Mucosa of gallbladder (tissue), 1 donor: ENCODE measurements at places on chromosomes 16 and 17. TPM values are rescaled to one million over a fixed set of nuclear protein-coding genes. Genes with fewer than 3 reads are reported as not detected.

DNA sequence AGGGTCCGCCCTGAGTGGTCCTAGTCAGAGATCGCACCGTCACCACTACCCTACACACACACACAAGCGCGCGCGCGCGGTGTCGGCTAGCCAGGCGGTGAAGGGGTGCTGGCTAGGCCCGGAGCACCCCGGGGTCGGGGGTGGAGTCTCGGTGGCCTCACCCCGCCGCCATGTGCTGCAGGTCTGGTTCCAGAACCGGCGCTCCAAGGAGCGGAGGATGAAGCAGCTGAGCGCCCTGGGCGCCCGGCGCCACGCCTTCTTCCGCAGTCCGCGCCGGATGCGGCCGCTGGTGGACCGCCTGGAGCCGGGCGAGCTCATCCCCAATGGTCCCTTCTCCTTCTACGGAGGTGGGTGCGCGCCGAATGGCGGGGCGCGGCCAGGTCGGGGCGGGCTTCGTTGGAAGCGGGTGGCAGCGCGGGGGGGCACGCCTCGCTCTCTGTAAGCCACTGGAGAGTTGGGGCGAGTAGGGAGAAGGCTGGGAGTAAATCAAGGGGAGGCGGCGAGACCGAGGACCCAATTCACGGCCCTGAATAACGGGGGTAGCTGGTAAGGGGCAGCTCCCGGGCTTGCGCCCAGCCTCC, 4.8 kb downstream of the LHX1 start:
- DNase-seq = no peak

- no peak for DNase-seq
Measured at GRCh38 chr17:39659279-39660010, 5.7 kb upstream of the TCAP start.

DNA sequence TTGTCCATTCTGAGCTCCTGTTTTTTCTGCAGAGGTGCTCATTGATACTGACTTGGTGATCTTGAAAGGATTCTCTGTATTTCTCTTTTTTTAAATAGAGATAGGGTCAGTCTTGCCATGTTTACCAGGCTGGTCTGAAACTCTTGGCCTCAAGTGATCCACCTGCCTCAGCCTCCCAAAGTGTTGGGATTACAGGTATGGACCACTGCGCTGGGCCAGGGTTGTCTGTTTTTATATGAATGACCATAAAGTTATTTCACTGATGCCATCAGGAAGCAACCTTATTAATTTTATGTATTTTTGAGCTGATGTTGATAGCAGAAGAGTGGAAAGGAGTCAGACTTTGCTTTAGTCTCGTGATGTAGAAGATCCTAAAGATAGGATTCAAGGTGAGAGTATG, 35.7 kb upstream of the METTL9 start:
- DNase-seq = no peak

LYRM9 gene
- 6.6 TPM for total RNA-seq

- DNase-seq = no peak
Measured at GRCh38 chr17:68782789-68783188, 172.4 kb downstream of the ABCA8 start.

DNA sequence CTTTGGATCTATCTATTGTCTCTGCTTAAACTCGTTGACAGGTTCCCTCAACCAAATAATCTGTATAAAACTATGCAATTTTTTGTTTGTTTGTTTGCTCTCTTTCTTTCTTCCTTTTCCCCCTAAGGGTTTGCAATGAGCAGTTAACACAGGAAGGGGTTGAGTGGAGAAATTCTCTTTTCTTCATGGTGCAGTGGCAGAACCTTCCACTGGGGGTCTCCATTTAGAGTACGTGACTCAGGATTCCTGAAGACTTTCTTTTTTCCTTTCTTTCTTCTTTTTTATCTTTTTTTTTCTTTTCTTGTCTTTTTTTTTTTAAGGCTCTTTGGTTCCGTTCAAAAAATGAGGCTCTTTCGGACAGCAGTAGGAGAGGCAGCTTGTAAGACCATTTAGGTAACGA, 19.5 kb upstream of the RBFOX1 start:
- no peak for DNase-seq

JMJD8 gene
- total RNA-seq = 66.7 TPM

GRCh38 chr16:29991571-29991904, 3.9 kb downstream of the HIRIP3 start:
- no peak for DNase-seq

DNA sequence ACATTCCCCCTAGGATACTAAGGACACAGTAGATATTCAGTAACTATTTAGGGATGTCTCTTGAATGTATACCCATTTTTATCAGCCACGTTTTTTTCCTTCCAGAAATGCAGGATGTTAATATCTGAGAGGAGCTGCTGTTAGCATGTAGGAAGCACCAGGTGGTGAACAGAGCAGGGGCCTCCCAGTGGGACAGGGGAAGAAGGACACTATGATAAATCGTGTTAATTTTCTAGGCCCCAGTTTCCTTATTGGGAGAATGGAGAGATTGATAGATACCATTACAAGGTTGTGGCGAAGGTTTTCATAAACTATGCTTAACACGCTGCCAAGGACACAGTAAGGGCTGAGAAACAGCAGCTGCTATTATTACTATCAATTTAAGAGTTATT, 45.4 kb downstream of the PRSS54 start:
- DNase-seq = no peak

DNA sequence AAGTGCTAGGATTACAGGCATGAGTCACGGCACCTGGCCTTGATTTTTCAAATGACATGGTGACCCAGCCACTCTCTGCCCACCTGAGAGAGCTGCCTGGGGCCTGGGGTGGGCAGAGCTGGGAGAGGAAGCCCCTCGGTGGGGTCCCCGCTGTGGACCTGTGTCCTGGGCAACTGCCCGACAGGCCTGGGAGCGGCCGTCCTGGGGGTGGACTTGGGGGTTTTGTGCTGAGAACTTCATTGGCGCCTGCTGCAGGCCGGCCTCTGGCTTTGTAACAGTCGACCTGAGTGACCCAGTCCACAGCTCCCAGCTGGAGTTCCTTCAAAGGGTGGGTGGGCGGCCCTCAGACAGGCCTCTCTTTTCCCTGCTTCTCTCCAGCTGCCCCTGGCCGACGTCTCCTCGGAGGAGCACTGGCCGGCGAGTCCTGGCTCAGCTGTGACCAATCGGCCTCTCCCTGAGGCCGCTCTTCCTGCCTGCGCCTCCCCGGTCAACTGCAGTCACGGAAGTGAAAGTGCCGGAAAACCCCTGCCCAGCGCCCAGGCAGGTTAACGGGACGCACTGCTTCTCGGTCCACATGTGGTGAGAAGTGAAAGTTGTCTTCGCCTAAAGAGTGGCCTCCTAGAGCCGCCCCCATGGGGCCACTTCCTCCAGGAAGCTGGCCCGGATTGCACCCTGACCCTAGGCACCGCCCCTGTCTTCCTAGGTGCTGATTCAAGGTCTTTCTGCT, 5.5 kb downstream of the CBFA2T3 start:
- no peak for DNase-seq

GRCh38 chr16:51450376-51450775, 299.3 kb upstream of the SALL1 start:
- DNase-seq = no peak

TEKT1 gene
- total RNA-seq = not detected

TERB1 gene
- not detected for total RNA-seq

NPIPA5 gene
- 15.9 TPM for total RNA-seq

RGS9 gene
- total RNA-seq = 8.8 TPM

DNA sequence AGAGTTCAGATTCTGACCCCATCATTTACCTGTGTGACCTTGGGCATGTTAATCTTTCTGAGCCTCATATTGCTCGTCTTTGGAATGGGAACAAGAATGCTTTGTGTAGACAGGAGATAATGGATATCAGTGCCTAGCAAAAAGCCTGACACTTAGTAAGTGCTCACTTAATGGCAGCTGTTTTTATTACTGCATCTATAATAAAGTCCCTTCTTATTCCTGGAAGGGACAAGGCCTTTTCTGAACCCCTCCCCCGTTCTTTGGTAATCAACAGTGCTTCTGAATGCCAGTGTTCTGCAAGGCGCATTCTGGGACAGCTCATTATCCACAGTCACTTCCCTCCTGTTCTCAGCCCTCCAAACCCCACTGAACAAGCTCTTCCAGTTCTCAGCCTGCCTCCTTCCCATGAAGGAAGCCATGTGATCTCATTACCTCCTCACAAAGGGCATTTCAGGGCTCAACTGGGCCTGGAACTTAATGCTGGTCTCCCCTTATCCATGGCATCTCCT, 25.1 kb upstream of the SUPT4H1 start:
- DNase-seq = peak; percentile 61

SLC16A13 gene
- total RNA-seq = 44.4 TPM

GRCh38 chr16:30979170-30980022, 5.6 kb upstream of the HSD3B7 start:
- DNase-seq = no peak

GRCh38 chr17:55577687-55578086, 66.4 kb upstream of the SMIM36 start:
- no peak for DNase-seq

DNA sequence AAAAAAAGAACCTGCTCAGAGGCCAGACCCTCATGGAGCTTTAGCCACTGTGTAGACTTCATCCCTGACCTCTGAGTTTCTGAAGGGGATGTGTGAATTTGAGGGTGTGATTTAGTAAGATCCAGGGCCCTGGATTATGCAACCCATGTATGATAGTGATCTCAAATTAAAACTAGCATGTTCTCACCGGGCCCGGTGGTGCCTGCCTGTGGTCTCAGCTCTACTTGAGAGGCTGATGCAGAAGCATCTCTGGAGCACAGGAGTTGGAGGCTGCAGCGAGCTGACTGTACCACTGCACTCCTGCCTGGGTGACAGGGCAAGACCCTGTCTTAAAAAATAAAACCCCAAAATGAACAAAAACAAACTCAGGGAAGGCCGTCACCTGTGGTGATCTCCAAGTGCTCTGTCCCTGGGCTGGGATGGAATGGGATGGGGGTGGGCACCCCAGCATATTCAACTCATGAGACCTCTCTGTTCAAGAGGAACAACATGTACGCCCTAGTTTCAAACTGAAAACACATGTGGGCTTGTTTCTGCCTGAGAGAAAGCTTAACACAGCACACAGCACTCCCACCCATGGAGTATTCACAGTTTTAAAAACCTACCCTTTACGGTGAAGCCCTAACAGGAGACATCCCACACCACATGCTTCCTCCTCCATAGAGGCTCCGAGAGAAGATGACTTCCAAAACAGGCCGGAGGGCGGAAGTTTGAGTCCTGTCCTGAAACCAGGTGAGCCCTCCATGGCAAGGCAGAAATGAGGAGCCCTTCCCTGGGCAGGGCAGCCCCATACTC, 30.1 kb downstream of the GNPTG start:
- DNase-seq = no peak

DNAAF8 gene
- 2.5 TPM for total RNA-seq

GRCh38 chr16:74607962-74608356, 1.0 kb upstream of the GLG1 start:
- DNase-seq = no peak

- DNase-seq = no peak
Measured at GRCh38 chr17:65228734-65229620, 91.8 kb downstream of the RGS9 start.

- DNase-seq = no peak
Measured at GRCh38 chr16:2692948-2693651, 10.8 kb downstream of the KCTD5 start.

GRCh38 chr17:8116776-8117175, 1.5 kb downstream of the ALOXE3 start:
- no peak for DNase-seq

PDILT gene
- total RNA-seq = not detected

ERCC4 gene
- 11.9 TPM for total RNA-seq

- DNase-seq = no peak
Measured at GRCh38 chr16:5905935-5906334, 808.3 kb upstream of the EEF2KMT start.

GRCh38 chr17:46106966-46107644, 86.1 kb downstream of the KANSL1 start:
- no peak for DNase-seq

KIF2B gene
- total RNA-seq = not detected

DNA sequence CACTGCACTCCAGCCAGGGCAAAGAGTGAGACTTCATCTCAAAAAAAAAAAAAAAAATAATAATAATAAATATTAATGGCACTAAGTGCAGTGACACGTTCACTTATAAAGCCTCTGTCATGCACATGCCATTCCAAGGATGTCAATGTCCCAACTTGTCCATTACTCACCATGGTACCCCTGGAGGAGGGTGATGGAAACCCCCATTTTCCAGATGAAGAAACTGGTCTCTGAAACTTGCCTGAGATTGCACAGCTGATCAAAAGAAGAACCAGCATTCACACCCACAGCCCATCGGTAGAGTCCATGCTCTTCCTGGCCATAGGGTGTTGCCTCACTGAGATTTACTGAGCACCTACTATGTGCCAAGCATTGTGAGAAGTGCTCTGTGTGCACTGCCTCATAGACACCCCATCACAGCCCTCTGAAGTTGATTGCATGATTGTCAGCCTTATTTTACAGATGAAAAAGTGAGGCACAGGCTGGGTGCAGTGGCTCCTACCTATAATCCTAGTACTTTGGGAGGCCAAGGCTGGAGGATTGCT, 123.7 kb downstream of the ABCC1 start:
- no peak for DNase-seq

KRT9 gene
- total RNA-seq = not detected

DNA sequence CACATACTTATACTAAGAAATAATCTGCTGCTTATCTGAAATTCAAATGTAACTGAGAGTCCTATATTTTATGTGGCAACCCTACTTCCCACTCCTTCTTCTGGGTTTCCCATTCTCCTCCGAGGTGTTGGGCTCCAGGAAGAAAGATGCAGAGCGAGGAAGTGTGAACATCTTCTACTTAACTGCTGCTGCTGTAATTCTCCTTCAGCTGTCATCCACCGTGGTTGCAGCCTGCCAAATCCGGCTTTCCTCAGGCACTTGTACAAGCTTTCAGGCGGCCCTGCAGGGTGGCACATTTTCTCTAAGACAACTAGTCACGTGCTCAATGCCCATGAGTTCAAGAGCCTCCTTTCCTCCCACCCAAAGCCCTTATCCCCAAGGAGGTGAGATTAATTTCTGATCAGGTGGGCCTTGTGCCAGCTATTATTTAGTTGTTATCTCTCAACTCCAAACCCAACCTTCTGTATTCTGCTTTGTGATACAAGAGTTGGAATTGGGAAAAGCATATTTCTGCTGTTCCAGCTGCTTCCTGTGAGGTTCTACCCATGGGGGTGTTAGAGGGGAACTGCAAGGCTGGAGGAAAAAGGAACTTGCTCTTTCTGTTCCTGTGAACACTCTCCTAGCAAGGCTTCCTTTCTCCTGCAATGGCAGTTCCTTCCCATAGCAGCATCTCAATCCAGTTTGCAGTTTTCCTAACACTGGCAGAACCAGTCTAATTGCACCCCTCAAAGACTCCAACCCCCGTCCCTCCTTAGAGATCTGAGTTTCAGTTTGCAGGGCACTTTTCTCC, 67.6 kb upstream of the RBBP6 start:
- no peak for DNase-seq
